Activated CD4-positive, alpha-beta memory T cell treated with anti-CD3 and anti-CD28 coated beads for 36 hours (primary cell): ENCODE measurements at places on chromosomes 2 and 18. TPM values are rescaled to one million over a fixed set of nuclear protein-coding genes. Genes with fewer than 3 reads are reported as not detected.

Gene AP1S3
- total RNA-seq = 12.1 TPM

Gene LAPTM4A
- 29.0 TPM for total RNA-seq

DNA sequence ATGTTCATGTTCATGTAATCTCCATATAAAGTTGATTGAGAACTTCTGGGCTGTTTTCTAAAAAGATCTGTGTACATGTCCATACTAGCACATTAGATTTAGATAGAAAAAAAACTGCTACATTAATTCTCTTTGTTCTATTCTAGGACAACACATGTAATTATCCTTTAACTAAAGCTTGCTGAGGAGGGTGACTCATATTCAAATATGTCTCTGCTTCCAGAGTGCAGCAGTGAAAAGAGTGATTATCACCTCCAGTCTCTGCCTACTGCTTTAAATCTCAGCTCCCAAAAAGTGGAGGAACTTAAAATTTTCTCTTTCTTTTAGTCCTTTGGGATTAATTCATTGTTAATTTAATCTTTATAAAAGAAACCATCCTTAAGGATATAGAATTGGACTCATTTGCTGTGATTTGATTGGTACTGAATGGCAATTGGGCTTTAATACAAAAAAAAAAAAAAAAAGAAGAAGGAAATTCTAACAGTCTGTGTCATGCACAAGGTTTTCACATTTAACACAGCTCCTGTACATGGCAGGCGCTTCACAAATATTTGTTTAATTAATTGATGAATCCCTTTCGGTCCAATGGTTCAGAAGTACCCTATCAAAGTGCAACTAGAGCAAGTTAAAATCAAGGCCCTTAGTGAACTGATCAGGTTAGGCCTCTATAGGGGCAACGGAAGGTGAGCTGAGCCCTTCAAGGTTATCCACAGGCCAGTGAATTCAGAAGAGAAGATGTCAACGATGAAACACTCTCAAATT, 214.0 kb upstream of the KCNJ3 start:
- DNase-seq = no peak

- no peak for DNase-seq
Observed at GRCh38 chr18:23387265-23387664, 65.8 kb upstream of the RIOK3 start.

DNA sequence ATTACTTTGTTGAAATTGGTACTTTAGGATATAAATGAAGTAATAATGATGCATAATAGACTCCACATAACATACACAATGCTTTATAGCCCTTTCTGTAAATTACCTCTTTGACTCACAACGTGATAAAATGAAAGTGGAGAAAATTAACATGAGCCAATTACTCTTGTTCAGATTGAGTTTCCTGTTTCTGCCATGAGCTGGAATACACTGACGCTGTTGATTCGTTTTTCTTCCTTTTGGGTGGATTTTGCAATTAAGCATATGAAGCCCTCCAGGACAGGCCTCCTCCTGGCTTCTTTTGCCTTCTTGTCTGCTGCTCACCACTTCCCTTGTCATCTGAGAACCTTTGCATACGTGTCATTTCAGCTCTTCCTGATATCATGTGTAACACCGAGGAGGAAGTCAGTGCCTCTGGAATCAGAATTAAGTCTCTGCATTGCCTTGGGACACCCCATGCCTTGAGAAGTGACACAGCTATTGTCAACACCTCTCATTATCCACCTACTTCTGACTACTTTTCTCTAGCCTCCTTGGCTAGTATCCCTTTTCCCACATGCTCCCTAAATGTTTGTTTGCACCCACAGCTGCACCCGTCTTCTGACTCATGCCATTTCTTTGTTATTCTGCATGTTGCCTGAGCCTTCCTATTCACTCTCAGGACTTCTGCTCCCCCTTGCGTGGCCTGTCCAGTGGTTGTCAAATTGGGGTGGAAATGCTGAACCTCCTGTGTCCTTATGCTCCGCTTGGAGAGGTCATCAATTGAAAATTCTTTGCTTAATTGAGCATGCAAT, 134.1 kb downstream of the FMNL2 start:
- DNase-seq = no peak

- no peak for DNase-seq
Observed at GRCh38 chr18:3010086-3010485, 2.9 kb downstream of the LPIN2 start.
